Activated T-cell treated with anti-CD3 and anti-CD28 coated beads for 24 hours (primary cell): ENCODE measurements at places on chromosomes 6 and 20.

- no peak for DNase-seq
Measured at GRCh38 chr6:53646606-53647005, 18.9 kb downstream of the KLHL31 start.

GRCh38 chr20:21184819-21185218 lies 58.9 kb downstream of the KIZ start:
- no peak for DNase-seq

DNA sequence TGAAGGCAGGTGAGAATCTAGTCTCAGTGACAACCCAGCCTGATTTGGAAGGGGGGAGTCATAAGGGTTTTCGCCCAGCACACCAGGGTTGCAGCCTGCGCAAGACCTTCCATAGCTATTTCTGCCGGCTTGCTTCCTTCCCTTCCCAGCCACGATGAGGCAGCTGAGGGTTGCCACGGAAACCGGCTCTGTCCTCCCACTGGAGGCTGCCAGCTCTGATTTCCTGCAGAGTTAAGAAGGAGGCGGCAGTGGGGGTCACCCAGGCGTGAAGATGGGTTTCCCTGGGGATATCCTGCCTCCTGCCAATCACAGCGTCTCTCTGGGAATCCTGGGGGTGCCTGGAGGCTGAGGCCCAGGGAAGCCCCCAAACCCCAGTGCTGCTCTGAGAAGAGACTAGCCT lies 23.1 kb upstream of the KCNB1 start:
- no peak for DNase-seq

DNA sequence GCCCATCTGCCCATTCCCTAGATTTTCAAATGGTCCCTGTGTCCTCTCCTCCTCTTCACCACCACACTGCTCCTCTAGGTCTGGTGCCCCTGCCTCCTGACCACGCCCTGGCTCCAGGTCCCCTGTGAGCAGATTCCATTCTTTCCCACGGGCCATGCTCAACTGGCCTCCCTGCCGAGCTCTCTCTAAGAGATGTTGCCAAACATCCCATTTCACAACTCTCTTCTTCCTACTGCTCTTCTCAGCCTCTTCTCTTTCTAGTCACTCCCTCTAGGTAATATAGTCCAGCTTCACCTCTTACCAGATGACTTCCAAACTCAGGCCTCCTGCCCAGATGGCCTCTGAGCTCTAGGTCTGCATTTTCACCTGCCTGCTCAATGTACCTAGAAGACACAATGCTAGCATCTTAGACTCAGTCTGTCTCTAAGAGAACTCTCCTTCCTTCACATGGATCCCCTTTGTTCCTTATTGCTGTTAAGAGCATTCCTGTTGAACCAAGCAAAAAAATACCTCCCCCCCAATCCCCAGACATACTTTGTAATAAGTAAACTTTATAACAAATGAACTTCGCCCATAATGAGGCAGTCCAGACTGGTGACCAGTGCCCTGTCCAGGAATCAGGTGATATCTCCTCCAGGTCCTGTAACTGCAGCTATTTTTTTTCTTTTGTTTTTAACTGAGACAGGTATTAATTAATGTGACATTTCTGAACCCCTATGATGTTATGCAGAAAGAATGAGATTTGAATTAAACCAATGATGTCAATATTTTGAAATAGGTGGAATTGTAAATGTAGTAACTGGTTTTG lies 79.0 kb downstream of the LYRM4 start:
- no peak for DNase-seq

DNA sequence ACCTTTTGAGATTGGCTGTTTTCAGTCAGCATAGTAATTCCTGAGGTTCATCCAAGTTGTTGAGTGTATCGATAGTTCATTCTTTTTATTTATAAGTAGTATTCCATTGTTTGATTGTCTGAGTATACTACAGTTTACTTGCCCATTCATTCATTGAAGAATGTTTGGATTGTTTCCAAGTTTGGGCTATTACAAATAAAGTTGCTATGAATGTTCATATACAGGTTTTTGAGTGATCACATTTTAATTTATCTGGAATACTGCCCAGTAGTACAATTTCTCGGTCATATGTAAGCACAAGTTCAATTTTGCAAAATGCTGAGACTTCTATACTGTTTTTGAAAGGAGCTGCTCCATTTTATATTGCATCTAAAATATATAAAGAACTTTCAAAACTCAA lies 14.2 kb upstream of the EPHA7 start:
- DNase-seq: no peak

DNA sequence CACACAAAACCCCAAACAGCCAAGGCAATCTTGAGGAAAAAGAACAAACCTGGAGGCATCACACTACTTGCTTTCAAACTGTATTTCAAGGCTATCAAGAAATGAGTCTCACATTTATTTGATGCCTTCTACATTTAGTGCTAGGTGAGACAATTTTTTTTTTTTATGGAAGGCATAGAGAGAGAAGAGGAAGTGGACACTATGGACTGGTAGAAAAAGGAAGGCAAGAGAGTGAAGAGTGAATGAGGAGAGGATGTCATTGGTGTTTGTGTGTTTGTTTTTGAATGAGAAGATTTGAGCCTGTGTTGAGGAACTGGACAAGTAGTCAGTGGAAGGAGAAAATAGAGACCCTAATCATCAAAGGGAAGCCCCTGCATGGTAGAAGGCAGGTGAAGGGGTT lies 182.0 kb upstream of the JAG1 start:
- no peak for DNase-seq

DNA sequence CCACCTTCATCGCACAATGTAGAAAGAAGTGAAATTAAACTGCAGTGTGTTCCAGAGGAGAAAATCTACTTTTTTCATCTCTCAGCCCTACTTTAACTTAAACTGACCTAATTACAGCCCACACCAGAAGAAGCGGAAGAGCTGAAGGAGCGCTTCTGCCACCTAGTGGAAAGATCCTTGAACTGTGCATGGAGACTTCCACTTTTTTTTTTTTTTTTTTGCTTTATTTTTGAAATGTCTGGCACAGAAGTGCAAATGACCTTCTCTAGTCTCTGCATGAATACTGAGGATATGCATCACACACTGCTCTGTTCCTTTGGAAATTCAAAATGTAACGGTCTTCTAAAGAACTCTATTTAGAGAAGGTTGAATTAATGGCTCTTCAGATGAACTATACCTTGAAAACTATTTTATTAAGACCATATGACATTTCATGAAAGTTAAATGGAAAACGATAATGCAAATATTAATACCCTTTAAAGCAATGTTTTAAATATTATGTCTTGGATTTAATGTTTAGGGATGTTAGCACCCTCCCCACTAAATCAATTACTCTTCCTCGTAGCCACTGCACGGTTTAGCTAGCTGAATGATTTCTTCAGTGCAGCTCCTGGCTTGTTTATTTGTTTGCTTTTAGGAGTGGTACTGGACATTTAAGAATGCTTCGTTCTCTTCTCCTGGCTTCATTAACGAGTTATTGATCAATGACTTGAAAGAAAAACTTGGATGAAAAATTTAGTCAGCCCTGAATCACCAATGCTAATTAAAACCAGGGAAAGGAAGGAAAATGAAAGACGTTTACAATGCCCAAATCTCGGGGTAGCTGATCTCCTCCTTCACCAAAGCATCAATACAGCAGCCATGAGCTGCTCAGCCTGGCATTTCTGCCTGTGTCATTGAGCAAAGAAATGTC lies 569.6 kb upstream of the GJE1 start:
- peak; percentile 38 for DNase-seq

GRCh38 chr20:24632581-24632980 lies 163.2 kb downstream of the SYNDIG1 start:
- DNase-seq: no peak

DNA sequence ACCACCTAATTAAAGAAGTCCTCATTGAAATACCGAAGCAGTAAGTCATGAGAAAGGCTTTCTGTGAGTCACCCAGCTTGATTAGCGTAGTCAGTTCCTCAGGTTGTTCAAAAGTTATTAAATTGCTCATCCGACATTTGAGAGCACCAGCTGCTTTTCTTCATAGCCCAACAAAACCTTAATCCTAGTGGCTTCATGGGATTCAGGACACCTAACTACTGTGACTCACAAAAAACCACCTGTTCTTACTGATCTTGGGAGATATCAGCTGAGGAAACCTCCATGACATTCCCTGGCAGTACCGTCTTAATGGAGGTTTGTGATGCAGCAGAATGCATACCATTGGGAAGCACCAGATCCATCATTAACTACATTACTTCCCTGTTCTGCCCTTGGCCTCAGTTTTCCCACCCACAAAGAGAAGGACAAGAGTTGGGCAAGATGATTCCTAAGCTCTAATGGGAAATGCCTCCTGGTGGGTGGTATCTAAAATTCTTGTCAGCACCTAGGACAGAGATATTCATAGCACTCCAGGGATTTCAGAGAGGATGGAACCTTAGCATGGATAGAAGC lies 103.8 kb downstream of the KHDC1L start:
- no peak for DNase-seq

DNA sequence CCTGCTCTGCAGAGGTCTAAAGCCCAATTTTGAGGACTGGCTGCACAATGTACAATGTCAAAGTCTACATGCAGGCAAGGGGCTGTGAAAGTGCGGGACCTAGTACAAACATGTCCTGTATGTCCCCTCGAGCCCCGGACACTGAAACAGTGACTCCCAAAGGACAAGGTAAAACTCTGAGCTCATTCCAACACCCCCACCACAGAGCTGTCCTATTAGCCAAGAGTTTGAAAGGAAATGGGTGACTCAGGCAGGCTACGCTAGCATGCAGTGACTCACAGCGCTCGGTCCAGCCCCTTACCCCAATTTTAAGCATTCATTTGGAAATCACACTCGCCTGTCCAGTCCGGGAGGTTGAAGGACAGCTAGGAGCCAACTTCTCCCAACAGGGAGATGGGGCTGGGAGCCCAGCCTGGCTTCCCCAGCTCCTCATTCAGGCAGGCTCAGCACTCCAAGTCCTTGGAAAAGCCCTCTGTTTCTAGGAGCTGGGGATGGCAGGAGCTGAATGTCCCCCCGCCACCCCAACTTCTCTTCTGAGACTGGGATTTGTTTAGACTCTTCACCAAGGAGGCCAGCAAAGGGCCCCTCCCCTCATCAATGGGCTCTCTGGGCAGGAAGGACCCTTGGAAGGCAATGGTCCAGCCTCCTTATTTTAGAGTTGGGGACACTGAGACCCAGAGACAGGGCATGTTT lies 3.9 kb downstream of the SDC4 start:
- DNase-seq: no peak

DNA sequence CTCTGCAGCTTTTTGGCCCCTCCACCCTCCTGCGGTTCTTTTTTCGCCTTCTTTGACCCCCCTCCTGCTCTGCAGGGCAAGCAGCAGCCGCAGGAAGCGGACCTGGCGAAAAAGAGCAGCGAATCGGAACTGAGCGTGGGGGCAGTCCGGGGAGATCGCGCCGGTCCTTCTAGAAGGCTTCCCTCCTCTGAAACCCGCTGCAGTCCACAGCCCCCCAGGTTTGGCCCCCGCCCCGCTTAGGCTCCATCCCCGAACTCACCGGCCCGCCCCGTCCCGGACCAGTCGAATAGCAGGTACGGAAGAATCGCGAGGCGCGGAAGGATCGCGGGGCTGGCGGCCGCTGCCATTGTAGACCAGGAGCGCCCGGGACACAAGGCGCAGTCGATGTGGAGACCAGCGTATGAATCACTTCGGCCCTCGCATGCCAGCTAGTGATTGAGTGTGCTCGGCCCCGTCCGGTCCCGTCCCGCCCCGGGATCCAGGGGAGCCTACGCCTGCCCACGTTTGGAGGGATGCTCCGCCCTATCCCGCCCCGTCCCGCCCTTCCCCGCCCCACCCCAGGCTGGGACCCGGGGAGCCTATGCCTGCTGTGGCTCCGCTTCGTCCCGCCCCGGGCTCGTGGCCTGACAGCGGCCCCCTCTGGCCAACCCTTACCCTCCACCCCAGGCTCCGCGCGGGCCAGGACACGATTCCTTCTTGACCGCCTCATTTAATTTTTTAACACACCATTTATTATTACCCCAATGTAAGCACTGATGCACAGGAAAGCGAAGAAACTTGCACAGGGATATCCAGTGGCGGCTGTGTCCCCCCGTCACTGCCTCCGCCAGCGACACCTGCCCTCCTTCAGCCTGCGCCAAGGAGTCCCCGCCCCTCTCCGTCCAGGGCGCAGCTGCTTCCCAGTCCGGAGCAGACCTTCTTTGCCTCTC lies at the start of gene ULBP3:
ULBP3 (minus strand) TSS at position 402 of the 929 bp plus-strand sequence; CDS start at position 347, 55 bp downstream.
- DNase-seq: peak; percentile 70

GRCh38 chr6:89986650-89987074 lies 92.4 kb downstream of the GJA10 start:
- DNase-seq: no peak

DNA sequence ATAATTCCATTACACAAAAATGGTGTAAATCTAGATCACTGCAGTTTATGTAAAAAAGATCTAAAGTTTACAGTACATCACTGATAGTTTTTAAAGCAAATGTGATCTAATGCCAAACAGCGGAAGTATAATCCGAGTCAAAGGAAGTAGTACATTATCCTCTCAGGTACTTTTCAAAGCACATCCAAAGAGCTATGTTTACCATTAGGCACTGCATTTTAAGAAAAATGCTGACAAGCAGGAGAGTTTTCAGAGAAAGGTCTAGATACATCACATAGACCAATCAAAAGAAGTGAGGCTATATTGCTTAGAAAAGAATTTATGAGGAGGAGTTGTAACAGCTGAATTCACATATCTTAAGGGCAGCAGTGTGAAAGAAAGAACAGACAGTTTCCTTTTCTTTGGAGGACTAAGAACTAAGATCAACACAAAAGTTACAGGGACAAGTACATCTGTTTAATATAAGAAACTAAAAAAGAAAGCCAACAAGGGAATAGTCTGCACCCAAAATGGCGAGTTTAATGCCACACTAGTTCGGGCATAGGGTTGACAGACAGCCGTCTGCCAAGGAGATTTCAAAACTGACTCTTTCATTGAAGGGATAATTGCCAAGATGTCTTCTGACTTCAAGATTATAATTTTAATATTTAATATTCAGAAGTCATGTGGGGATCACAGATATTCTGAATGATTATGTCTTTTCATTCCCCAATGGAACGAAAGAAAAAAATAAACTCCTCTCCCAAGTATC lies 1.4 kb downstream of the ZNF184 start:
- DNase-seq: no peak

- no peak for DNase-seq
Measured at GRCh38 chr20:62552613-62553012, 76.8 kb upstream of the GATA5 start.

DNA sequence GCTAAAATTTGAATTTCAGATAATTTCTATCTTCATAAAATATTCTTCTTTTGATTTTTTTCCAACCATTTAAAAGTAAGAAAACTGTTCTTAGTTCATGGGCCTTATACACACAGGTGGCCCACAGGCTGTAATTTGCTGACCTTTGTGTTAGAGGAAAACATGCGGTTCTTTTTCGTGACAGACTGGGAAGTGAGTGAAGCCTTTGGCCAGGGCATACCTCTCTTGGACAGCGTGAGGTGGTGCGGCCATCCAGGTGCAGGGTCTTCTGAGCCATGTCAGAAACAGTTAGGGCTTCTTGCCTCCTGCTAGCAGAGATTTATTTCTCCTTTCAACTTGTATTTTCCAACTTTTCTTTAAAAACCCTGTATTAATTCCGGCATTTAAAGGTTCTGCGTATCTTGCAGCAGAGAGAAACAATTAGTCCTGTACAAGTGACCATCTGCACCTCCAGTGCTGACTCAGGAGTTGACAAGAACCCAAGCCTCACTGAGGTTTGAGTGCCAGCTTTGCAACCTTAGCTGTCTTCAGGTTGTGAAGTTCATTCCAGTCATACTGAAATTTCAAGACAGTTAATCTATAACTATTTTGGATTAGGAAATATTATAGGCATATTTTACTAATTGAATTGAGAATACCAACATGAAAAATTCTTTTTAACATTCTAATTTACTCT lies 177.8 kb downstream of the LY86 start:
- no peak for DNase-seq

GRCh38 chr6:129472239-129472638 lies 237.7 kb downstream of the ARHGAP18 start:
- no peak for DNase-seq
